ENCODE measurements at places on chromosomes 5 and 9.

DNA sequence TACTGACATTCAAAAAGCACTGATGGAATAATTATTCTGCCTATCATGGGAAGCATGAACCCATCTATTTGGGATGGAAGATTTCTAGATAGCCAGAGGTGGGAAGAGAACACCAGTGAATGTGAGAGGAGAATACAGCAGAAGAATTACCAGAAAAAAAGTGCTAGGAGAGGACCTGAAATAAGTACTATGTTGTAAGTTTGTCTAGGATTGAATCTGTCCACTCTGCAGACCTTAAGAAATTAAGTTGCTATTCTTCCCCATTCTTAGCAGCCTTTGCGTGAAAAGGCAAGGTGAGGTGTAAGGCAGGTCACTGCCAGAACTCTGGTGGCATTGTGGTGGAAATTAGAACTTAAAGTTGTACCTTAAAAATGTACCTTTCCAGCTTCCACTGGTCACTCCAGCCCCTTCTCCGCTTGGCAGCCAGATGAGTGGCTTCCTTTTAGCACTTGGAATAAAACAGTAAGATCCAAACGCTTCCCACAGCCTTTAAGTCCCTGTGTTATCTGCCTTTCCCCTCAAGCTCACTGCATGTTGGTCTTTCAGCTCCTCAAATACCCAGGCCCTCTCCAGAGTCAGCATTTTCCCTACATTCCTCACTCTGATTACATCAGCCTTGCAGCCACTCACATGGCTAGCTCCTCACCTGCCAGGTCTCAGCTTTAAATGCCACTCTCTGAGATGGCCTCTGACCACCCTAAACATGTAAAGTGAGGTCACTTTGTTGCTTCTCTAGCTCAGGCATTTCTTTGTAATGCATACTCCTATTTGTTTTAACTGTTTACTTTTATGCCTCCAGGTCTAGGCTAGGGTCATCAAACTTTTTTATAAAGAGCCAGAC lies 253.0 kb downstream of the EPB41L4A start:
- DNase-seq = no peak

GRCh38 chr5:59813761-59814536 lies 79.6 kb downstream of the PDE4D start:
- DNase-seq = peak; percentile 56

GRCh38 chr5:68662804-68663307 lies 431.0 kb upstream of the SLC30A5 start:
- peak; percentile 26 for DNase-seq

DNA sequence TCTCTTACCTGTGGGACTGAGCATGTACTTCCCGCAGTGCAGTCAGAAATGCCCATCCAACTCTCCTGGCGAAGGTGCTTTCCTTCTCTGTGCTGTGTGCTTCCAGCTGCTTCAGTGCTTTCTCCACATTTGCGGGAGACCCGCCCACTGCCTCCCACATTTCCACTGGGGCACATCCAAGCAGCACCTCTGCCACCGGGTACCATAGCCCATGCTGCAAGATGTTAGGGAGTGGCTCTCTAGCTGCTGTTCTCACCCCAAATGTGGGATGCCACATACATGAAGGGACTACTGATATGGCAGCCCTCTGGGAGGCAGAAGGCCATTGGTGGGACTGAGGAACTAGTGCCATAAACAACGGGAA lies 8.8 kb downstream of the DMAC1 start:
- DNase-seq = no peak

GRCh38 chr5:86865256-86865785 lies 247.6 kb downstream of the COX7C start:
- no peak for DNase-seq

GRCh38 chr5:31730139-31730538 lies 91.2 kb downstream of the PDZD2 start:
- DNase-seq = no peak

DNA sequence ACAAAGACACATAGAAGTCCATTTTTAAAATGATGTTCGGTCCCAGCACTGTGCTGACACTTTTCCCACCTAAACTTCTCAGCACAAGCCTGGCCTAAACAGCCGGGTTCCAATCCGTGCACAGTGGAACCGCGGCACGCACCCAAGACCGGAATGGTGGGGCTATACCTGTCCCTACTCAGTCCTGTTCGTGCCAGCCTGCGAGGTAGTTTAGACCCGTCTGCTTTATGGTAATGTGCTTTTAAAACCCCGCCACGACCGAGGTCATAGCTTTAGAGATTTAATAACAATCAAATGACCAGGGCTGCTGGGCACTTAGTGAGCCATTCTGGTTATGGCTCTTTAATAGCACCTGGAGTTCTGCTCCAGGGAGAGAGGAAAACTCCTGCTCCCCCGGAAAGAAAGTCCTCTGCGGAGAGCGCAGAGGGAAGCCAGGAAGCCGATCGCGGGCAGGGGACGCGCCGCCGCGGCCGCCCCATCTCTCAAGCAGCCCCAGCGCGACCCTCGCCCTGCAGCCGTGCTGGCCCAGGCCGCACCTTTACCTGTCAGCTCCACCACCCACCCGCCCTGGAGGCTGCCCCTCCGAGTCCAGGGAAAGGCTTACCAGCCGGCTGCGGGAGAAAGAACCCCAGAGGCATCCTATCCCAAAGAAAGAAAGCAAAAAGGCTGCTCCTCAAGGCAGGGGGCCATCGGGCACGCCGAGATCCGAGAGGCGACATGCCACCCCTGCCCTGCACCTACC lies 511 bp downstream of the ARL15 start:
- peak; percentile 29 for DNase-seq

- DNase-seq = no peak
These were observed 8.9 kb downstream of the OTP start for GRCh38 chr5:77629509-77630113.

- no peak for DNase-seq
These were observed 881 bp upstream of the B4GALT1 start for GRCh38 chr9:33167972-33168461.

DNA sequence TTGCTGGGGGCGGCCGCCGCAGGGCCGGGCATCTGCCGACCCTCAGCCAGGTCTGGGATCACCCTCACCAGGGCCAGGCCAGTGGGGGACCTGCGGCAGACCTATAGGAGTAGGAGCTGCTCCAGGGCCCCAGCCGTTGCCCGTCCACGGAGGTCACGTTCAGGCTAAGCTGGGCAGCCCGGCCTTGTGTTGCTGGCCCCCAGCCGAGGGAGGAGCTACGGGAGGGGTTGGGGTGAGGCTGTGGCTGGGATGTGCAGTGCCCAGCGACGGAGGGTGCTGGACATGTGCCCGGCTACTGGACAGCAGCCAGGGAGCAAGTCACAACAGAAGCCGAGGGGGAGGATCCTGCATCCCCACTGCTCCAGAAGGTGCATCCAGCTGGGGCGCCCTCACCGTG lies 39.6 kb upstream of the SLC6A19 start:
- no peak for DNase-seq

DNA sequence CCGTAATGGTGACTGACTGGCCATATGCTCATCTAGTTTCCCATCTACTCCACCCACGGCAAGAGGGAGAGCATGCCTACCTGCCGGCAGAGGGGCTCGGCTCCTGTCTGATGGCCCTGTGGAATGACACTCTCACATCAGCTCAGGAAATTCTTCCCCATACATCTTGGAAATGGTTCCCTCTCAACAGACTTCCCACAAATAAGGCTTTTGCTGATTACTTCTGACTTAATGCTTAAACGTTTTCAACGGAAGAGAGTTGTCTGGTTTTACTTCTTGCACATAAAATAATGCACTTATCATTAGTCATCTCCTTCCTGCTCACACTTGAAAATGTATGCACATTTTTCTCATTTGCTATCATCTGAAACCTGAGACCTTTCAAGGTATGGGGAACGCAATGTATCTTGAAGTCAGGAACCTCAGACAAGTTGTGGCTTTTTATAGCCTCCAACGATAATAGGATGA lies 129.5 kb downstream of the TTLL11 start:
- peak; percentile 97 for DNase-seq

DNA sequence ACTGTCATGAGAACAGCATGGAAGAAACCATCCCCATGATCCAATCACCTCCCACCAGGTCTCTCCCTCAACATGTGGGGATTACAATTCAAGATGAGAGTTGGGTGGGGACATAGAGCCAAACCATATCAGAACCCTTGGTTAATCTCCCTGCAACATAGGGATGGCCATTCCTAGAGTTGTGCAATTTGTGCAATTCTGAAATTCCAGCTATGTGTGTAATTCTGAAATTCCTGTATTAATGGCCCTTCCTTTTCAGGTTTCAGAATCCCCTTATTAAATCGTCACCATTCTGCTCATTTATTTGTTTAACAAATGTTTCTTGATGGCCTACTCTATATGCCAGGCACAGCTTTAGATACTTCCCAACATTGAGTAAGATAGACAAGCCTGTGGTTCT lies 282.6 kb downstream of the SMARCA2 start:
- DNase-seq = peak; percentile 7

DNA sequence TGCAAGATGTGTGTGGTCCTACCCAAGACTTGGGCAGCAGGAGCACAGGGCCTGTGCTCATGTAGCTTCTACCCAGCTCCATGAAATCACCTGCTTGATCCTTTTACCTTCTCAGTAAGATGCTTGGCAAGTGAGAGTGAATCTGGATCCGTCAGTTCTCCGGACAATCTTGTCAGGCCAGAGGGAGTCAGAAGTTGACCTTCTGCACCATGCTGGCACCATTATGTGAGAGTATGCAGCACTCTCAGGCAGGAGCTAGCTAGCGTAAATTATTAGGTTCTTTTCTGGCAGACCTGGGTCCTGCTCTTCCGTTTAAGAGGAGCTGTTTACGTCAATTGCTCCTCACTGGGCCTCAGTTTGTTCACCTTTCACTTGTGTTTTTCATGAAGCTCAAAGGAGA lies 37.0 kb upstream of the ADAM19 start:
- DNase-seq = no peak

- DNase-seq = no peak
These were observed 11.1 kb downstream of the HNRNPAB start for GRCh38 chr5:178215280-178216002.

DNA sequence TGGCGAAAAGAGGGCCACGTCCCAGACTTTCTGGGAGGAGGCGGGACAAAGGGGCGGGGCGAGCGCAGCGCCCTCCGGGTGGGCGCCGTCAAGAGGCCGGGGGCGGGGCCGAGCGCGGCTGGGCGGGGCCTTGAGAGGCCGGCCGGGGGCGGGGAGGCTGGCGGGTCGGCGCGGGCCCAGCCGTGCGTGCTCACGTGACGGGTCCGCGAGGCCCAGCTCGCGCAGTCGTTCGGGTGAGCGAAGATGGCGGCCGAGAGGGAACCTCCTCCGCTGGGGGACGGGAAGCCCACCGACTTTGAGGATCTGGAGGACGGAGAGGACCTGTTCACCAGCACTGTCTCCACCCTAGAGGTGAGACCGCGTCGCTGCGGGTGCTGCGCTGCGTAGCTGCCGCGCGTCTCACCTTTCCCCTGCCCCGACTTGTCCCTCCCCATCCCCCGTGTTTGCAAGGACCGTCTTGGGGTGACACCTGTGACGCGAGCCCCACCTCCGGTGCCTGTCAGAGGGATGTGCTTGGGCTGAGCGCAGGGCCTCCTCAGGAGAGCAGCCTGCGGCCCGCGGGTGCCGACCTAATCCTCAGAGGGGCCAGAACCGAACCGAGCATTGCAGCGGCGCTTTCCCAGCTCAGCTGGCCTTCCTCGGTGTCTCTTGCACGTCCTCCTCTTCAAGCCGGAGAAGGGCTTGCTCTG lies at the start of gene SNX2:
Gene SNX2 (plus strand): TSS at position 220 of the 689 bp plus-strand sequence. CDS start 24 bp downstream, at position 244.
- peak; percentile 89 for DNase-seq

DNA sequence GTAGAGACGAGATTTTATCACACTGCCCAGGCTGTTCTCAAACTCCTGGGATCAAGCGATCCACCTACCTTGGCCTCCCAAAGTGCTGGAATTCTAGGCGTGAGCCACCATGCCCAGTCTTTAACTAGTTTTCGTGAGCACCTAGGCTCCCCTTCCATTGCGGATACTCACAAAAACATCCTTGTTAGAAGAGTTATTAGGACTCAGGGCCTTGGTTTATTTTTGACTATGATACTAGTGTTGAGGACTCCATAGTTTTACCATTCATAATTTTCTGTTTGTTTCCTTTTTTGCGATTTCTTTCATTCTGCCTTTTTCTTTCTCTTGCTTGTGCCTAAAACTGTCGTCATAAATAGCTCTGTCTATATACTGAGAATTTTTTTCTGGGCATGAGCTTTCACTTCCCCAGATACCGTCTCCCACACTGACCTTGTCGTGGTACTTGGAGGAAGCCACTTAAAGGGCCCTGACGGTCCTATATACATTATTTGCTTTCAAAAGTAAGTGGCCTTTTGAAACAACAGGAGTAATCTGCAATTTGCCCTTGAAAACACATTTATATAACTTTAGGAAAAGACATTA lies 5.2 kb downstream of the F2R start:
- DNase-seq = no peak

GRCh38 chr9:130240410-130241197 lies 25.0 kb upstream of the HMCN2 start:
- DNase-seq = peak; percentile 70

GRCh38 chr9:131447148-131447547 lies 53.3 kb downstream of the PRRC2B start:
- no peak for DNase-seq

DNA sequence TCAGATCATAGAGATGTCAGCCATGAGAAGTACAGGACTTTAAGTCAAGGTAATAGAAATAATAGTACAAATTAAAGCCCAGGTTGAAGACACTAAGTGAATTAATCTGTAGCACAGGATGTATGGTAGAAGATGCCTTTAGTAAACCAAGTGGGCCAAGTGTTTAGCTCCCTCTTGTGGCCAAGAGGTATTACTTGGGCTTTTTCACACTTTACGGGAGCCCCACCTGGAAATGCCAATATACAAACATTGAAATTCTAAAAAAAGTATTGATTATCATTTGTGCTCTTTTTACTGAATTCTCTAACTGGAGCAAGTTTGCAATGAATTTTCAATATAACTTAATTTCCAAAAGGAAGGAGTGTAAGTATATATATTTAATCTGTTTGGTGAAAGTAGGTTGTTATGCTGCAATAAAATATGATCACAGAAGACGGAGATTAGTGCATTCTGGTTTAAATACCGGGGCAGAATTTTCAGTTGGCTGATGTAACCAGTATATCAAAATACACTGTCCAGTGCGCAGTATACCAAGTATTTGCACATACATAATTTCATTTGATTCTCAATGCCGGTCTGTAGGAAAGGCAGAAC lies 84.7 kb downstream of the PARP8 start:
- DNase-seq = peak; percentile 43

DNA sequence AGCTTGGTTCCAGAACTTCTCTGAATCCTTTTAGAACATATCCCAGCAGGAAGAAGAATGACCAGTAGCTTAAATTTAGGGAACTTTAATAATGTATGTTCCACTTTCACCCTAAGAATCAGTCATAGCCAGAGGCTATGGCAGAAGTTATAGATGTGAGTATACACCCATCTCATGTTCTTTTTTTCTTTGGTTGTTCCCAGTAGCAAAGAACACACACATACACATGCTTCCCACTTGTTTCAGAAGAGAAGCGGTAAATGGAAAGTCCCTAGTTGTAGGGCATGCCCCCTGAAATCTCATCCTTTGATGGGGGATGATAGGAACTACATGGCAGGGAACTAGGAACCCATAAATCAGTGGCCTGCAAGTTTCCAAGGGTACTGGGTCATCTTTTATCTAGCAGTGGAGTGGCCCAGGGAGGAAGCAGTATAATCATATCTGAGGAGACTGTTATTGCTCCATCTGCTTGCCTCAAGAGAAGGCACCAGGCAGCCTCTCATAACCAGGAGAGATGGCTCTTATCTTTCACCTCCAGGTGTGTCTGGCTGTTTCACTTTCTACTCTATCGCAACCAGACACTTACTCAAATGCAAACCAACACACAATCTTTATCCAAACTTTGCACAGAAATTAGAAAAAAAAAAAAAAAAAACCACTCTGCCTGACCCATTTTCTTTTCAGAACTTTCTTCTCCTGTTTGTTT lies 109.5 kb downstream of the SNCAIP start:
- DNase-seq = no peak
